Peyer's patch (tissue), 4 donors: ENCODE measurements at places on chromosomes 12 and 14. TPM values are rescaled to one million over a fixed set of nuclear protein-coding genes. Genes with fewer than 3 reads are reported as not detected.

Gene CDK4
- 27.0 TPM for total RNA-seq

Gene CEBPE
- not detected for total RNA-seq

Gene NYNRIN
- 3.2 TPM for total RNA-seq

Gene CABP1
- 0.54 TPM for total RNA-seq

Gene KRT6C
- not detected for total RNA-seq

Gene TEX22
- total RNA-seq = 0.94 TPM

Gene KRT85
- not detected for total RNA-seq

Gene KLRD1
- total RNA-seq = 2.8 TPM

Gene NKX2-1
- not detected for total RNA-seq

Gene ACIN1
- total RNA-seq = 130 TPM

Gene EPYC
- total RNA-seq = not detected

Gene RAPGEF3
- total RNA-seq = 4.9 TPM

Gene SLC8A3
- total RNA-seq = 0.85 TPM

Gene SPTB
- total RNA-seq = 2.5 TPM

Gene ANO2
- total RNA-seq = 23.9 TPM

Gene ENDOU
- total RNA-seq = not detected

Gene PPP1R12A
- total RNA-seq = 276 TPM

Gene SLC39A2
- not detected for total RNA-seq

Gene KRT71
- not detected for total RNA-seq

Gene ASCL1
- total RNA-seq = not detected

Gene PCED1B
- total RNA-seq = not detected

Gene HOXC6
- 0.95 TPM for total RNA-seq

Gene DEGS2
- total RNA-seq = 91.4 TPM

Gene IQSEC3
- 0.35 TPM for total RNA-seq

Gene KRT82
- not detected for total RNA-seq

Gene ADAMTS20
- not detected for total RNA-seq

Gene KRT78
- total RNA-seq = not detected

Gene MANSC4
- total RNA-seq = not detected

Gene CLEC7A
- total RNA-seq = 1.7 TPM

Gene PTCSC3
- total RNA-seq = not detected

Gene CCDC177
- not detected for total RNA-seq

Gene IL26
- total RNA-seq = not detected

Gene LALBA
- not detected for total RNA-seq

Gene RERGL
- not detected for total RNA-seq

Gene KCNH3
- not detected for total RNA-seq

Gene USP15
- total RNA-seq = 168 TPM

Gene DTX3
- 4.2 TPM for total RNA-seq

Gene TAS2R13
- total RNA-seq = not detected

Gene PDE3A
- 143 TPM for total RNA-seq

Gene TSPAN19
- not detected for total RNA-seq

Gene TMEM179
- 0.54 TPM for total RNA-seq
